Foreskin fibroblast (primary cell): ENCODE measurements at places on chromosomes 2 and 18.
A peak's percentile ranks its signal among the peaks of the same experiment; 100 is the strongest.

GRCh38 chr2:113281910-113282746, 3.4 kb upstream of the PAX8 start:
- no peak for DNase-seq

GRCh38 chr18:48896875-48897511, 53.8 kb downstream of the SMAD7 start:
- DNase-seq: peak; percentile 63

- no peak for DNase-seq
These were observed 24.2 kb downstream of the RHBDD1 start for GRCh38 chr2:226860087-226860486.

- DNase-seq: no peak
These were observed 9.8 kb upstream of the SAP130 start for GRCh38 chr2:128037649-128038048.

GRCh38 chr2:63661076-63661475, 72.3 kb downstream of the MDH1 start:
- peak; percentile 90 for DNase-seq

GRCh38 chr2:11073251-11073650, 82.0 kb upstream of the SLC66A3 start:
- DNase-seq: peak; percentile 48

DNA sequence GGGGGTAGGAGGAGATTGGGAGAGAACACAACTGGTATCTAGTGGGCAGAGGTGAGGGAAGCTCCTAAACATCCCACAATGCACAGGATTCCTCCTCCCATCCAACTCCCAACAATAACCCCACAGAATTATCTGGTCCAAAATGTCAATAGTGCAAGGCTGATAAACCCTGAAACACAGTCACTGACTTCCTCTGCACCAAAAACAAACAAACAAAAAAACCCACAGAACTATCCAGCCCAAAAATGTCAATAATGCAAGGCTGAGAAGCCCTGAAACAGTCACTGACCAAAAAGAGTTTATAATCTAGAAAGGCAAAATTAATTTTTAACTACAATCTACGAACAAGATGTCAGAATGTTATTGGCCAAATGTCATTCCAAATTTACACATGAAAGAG, 9.8 kb downstream of the TMX3 start:
- no peak for DNase-seq
